ENCODE measurements at places on chromosomes 3 and 15.

GRCh38 chr3:25594007-25594502, 70.7 kb downstream of the TOP2B start:
- no peak for DNase-seq

- no peak for DNase-seq
Measured at GRCh38 chr15:68678746-68679145, 100.0 kb downstream of the CORO2B start.

GRCh38 chr15:73767806-73768501, 14.8 kb upstream of the INSYN1 start:
- no peak for DNase-seq

DNA sequence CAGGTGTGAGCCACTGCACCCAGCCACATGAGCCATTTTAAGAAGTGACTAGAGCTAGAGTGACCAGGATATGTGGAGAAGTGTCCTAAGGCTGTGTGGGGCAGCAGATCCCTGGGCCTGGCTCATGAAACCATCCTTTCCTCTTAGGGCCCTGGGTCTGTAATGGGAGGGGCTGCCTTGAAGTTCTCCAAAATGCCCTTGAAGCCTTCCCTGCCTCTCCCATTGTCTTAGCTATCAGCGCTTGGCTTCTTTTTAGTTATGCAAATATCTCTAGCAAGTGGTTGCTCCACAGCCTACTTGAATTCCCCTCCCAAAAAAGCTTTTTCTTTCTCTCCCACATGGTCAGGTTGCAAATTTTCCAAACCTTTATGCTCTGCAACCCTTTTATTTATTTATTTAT, 112.4 kb upstream of the SPATA16 start:
- no peak for DNase-seq

- no peak for DNase-seq
Measured at GRCh38 chr15:50675535-50676144, 11.0 kb downstream of the TRPM7 start.

DNA sequence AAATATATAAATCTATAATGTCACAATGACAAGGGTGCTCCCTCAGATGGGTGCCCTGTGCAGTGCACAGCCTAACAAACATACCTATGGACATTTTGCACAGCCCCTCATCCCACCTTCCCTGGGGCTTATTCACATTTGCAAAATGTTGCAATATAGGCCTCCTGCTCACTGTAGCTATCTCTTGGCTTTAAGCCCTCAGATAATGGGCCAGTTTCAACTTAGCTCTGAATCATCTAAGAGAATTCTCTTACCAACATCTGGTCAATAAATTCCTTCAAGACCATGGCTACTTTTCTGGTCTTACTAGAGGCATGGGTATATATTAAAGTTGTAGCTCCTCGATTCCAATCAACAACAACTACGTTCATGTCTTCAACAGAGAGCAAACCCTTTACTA, 17.9 kb downstream of the LIPH start:
- no peak for DNase-seq

DNA sequence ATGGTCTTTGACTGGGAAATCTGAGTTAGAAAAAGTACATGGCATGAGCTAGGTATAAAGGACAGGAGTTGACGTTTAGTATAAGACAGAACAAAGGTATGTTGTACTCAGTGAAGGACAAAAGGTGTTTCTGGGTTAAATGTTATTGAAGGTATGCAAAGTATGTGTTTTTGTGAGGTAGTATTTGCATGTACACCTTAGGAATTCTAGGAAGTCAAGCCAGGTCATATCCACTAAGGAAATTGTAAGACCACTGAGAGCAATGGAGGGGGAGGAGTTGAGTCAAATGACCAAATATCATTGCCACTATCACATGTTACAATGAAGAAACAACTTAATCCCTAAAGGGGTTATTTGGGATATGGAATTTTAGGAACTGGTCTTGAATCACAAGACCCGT, 24.4 kb upstream of the TGFBR2 start:
- no peak for DNase-seq

DNA sequence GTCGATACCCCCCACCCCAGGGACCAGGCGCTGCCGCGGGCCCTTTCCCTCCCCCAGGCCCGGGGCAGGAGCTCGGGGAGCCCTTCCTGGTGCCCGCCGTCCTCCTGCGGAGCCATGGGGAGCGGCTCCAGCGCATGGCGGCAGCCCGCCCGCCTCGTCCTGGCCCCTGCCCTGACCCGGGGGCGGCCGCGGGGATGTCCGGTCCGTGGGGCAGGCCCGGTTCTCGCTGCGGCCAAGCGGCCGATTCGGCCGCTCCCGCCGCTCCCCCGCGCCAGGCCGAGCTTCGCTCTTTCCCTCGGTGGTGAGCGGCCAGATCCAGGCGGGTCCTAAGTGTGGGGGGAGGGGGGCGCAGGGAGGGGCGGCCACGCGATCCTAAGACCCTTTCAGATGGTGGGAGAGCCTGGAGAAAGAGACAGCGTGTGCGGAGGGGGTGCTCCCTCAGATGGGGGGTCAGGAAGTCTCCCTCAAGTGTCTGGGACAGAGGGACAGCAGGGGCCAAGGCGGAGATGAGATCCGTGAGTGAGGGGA, 1.3 kb downstream of the NEIL1 start:
- DNase-seq: no peak

- no peak for DNase-seq
Measured at GRCh38 chr3:100833483-100833882, 124.2 kb downstream of the TFG start.

GRCh38 chr3:150073513-150073912, 102.8 kb upstream of the PFN2 start:
- DNase-seq: no peak

GRCh38 chr15:69924531-69924930, 173.2 kb downstream of the TLE3 start:
- no peak for DNase-seq

GRCh38 chr3:157225001-157225400, 65.1 kb upstream of the CCNL1 start:
- DNase-seq: no peak

DNA sequence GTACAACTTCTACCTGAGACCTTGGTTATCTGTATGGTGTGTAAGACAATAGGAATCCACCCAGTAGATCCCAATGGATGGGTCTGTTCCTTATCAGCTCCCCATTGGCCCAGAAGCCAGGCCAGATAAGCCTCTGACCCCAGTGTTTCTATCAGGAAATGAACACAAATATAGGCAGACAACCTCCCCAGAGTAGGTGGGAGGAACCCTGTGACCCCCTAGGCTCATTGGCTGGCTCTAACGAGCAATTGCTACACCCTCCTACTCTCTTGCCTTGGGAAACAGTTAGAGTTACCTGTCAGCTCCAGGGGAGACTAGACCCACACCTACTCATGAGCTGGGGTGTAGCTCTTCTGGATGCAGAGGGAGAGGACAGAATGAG, 299.9 kb downstream of the UACA start:
- no peak for DNase-seq

GRCh38 chr3:25338158-25338725, 89.8 kb upstream of the RARB start:
- DNase-seq: no peak

DNA sequence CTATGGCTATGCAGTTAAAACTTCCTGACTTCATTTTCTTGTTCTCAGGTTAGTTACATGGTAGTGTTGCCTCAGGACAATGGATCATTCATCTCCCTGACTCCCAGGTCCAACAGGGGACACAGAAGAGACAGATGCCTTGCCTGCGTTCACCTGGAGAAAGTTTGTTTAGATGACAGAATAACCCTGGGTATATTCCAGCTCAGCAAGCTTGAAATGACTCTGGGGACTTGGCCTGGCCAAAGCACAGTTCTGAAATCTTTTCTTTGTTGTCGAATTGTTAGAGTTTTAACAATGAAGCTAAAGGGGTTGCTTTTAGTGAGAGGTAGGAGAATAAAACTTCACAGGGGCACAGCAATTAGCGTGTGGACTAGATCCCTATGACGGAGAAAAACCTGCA, 206.1 kb downstream of the PDZRN3 start:
- DNase-seq: no peak

GRCh38 chr15:41493902-41494189, 172 bp downstream of the ITPKA start:
- no peak for DNase-seq

DNA sequence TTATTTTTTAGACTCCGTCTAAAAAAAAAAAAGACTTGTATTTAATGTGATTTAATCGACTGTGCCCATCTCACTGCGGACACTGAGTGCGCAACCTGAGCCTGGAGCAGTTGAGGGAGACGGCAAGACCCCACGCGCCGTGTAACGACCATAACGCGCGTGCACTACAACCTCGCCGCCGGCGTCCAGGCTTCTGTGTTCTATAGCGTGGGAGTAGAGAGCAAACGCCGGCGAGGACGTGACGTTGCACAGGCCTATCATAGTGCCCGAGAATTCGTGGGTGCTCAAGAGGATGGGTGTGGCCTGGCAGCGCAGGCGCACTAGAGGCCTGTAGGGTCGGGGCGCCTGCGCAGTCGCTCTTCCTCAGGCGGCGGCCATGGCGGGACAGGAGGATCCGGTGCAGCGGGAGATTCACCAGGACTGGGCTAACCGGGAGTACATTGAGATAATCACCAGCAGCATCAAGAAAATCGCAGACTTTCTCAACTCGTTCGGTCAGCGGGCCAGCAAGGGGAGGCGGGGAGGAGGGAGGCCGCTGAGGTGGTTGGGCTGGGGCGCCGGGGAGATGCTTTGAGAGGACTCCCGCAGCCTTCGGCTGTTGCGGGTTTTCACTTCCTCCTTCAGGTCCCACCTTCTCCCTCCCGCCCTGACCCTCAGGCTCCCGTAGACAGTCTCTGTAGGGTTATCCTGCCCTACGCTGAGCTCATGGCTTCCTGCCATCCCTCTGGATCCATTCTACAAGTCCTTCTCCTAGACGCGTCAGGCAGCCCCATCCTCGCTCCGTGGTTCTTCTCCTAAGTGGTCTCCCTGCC, at the start of gene BRK1:
Gene BRK1 (plus strand): TSS at position 350 of the 812 bp plus-strand sequence. CDS start 27 bp downstream, at position 377.
- peak; percentile 89 for DNase-seq

GRCh38 chr15:100972975-100973350, 53.8 kb downstream of the LRRK1 start:
- no peak for DNase-seq

- DNase-seq: no peak
Measured at GRCh38 chr15:90291679-90292356, 26.3 kb downstream of the NGRN start.

- no peak for DNase-seq
Measured at GRCh38 chr3:31960793-31961431, 20.1 kb downstream of the OSBPL10 start.

DNA sequence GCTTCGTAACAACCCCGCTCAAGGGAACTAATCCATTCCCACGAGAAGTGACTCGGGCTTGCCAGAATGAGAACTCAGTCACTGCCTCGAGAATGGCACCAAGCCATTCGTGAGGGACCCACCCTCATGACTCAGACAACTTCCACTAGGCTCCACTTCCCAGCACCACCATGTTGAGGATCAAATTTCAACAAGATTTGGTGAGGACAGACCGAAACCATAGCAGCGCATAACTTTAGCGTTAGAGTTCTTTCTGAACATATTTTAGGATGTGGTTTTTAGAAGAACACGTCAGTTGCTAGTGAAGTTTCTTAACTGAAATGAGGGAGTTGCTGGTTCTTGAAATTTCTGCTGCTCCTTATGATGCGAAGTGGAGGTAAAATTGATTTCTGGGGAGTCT, 13.5 kb downstream of the PTPRG start:
- DNase-seq: peak; percentile 97

DNA sequence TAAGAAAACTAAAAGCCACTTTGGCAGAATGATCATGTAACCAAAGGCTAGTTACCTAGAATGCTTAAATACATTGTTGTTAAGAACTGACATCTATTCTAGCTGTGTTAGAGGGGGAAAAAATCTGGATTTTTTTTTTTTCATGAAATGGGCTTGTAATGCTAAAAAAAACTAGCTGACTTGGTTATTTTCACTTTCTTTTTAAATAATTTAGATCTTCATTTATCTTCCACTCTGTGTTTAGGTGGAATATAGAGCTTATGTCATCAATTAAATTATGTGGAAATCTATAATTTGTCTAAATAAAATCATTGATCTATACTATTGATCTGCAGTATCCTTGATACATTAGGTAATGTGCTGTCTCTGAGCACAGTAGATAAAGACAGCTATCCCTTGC, 217.4 kb downstream of the TCF12 start:
- DNase-seq: no peak

DNA sequence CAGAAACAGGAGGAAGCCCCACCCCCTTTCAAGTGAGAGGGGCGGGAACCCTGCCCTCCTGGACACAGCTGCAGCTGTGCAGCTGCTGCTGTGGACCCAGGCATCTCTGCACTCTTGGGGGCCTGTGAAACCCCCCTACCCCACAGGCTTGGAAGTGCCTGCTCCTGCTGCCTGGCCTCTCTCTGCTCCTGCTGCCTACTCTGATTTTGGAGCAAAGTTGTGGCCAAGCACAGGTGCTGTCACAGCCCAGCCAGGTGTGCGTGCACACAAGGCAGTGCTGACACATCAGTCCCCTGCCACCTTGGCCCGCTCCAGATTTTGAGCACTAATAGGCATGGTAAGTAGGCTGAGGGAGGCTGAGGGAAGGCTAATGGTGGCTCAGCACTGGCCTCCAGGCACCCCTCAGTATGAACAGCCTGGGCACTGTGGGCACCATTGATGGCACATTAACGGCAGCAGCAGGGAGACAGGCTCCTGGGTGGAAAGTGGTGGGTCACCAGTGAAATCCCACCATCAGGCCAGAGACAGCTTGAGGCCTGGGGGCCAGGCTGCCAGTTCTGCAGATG, 890.9 kb downstream of the GBE1 start:
- DNase-seq: no peak

DNA sequence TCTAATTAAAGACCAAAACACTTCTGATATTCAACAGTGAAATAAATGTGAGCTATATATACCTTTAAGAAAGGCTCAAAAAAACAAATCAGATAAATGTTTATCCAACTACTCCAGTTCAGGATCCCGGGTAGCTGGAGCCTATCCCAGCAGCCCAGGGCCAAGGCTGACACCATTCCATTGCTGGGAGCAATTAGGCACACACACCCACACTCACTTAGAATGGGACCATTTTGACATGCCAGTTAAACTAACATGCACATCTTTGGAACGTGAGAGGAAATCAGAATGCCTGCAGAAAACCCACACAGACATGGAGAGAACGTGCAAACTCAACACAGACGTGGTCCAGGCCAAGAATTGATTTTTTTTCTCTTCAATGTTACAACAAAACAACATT, 30.0 kb upstream of the PLSCR4 start:
- no peak for DNase-seq

GRCh38 chr3:139757448-139758030, 79.8 kb upstream of the NMNAT3 start:
- no peak for DNase-seq

- no peak for DNase-seq
Measured at GRCh38 chr3:162780313-162780712, 1283.7 kb downstream of the OTOL1 start.

DNA sequence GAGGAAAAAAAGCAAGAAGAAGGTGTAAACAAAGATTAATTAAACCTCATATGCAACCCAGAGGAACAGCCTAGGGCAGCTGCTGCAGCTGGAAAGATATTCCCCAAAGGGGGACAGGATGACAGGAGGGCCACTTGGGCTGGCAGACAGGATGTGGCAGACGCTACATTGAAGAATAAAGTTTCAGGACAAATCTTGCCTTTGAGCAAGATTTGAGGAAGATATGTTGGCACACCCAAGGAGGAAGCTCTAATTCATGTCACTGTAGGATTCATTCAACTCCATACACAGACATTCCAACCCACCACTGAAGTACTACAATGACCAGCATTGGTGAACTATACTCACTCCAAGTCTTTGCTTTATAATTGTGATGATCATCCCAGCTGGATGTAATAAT, 504.0 kb downstream of the SHQ1 start:
- no peak for DNase-seq

All from non-pigmented ciliary epithelial cell (primary cell).